ENCODE measurements at places on chromosomes 4 and X.

DNA sequence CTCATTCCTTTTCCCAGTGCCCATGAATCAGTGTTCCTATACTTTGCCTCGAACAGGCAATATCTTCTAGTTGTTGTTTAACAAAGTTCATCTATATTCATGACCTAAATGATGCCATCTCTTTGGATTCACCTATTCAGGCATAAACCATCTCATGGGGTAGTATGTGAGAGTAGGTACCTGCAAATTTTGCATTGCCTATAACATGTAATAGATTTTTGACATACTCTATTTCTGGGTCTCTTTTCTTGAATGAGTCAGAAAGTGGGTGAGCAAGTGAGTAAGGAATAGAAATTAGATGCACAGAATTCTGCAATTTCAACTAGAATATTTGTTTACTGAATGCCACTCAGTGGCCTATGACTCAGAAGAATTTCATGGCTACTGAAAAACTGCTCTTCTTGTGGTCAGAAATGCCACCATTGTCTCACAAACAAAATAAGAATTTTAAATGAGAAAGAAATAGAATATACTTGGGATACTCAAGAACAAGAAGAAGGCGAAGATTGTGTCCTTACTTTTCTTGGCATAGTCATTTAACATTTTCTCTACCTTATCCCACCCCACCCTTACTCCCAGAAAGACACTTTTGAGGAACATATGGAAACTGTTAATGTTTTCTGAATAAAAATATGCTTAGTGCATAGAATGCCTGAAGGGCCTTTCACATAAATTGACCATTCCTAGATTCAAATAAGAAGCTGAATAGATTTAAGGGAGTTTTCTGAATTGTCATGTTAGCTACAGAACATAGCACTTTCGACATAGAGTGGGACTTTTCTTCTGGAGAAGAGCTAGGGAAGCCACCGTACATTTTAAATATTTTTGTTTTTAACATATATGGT lies 86.8 kb downstream of the HHIP start:
- H3K4me3 ChIP-seq = no peak overlapping the region
- H3K27ac ChIP-seq = no peak overlapping the region
- no peaks in the 10 kb centered on the region for H3K27me3 ChIP-seq
- peak; percentile 44 for DNase-seq

- peak; percentile 65 for DNase-seq
- no peak overlapping the region for H3K27ac ChIP-seq
- no peaks in the 10 kb centered on the region for H3K36me3 ChIP-seq
- H3K4me1 ChIP-seq = no peaks in the 10 kb centered on the region
- H3K4me3 ChIP-seq = no peak overlapping the region
These were observed 109.6 kb downstream of the SHROOM4 start for GRCh38 chrX:50704360-50704759.

- no peak overlapping the region for H3K4me3 ChIP-seq
- no peaks in the 10 kb centered on the region for H3K27me3 ChIP-seq
These were observed 60.9 kb downstream of the SH2D1A start for GRCh38 chrX:124407226-124407625.

DNA sequence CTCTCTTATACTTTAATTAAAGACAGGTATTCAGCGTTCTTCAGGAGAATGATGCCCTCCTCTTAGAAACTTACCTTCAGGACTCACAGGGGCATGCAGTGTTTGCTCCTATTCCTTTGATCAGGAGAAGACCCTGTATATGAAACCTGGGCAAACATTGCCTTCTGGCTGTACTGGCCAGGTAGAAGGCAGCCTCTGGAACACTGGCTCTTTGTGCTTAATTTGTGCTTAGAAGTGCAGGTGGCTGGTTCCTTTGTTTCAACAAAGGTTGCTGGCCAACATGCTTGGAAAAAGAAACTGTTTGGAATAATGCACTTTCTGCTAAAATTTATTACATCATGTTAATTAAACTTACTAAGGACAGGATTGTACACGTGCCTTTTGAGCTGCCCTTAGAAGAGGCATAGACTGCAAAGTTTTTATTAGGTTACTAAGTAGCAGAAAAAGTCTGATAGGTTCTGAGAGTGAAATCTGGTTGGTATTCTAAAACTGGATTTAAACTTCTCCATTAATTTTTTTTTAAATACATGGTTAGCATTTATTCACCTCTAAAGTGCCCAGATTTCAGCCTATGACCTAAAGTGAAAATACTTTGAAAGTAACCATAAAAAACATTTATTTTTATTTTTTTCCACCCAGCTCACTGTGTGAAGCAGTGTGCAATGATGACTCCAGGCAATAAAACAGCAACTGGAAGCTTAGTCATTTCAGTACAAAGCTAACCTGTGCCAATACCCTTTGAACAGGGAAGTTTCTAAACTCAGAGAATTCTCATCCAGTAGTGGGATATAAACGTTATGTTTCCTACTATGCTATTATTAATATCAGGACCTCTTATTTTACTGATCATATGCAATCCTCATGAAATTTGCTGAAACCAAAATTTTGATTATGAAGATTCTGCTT lies 11.3 kb downstream of the RASSF6 start:
- H3K4me3 ChIP-seq = no peak overlapping the region
- DNase-seq = peak; percentile 74
- H3K36me3 ChIP-seq = no peaks in the 10 kb centered on the region
- no peaks in the 10 kb centered on the region for H3K4me1 ChIP-seq
- no peaks in the 10 kb centered on the region for H3K27me3 ChIP-seq
- H3K27ac ChIP-seq = no peak overlapping the region

- H3K4me1 ChIP-seq = no peaks in the 10 kb centered on the region
- no peak overlapping the region for H3K27ac ChIP-seq
- H3K4me3 ChIP-seq = no peak overlapping the region
- H3K36me3 ChIP-seq = no peaks in the 10 kb centered on the region
- no peak for DNase-seq
These were observed 738.2 kb downstream of the ARAP2 start for GRCh38 chr4:35506161-35506560.

DNA sequence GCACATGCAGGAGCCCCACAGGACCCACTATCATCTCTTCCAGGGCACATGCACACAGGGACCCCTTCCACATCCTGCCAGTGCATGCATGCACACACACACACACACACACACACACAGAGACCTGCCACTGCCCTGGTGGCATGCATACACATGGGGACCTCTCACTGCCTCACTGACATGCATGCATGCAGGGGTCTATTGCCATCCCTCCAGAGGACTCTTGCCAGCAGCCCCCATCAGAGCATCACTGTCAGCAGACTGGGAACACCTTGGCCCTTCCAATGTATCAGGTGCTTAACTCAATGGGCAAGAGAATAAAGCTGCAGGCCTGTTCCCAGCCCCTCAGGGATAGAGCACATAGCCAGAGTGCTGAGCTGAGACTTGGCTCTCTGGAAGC lies 433.6 kb upstream of the PPP1R2C start:
- H3K27ac ChIP-seq = no peak overlapping the region
- no peak overlapping the region for H3K4me3 ChIP-seq
- H3K36me3 ChIP-seq = no peaks in the 10 kb centered on the region

DNA sequence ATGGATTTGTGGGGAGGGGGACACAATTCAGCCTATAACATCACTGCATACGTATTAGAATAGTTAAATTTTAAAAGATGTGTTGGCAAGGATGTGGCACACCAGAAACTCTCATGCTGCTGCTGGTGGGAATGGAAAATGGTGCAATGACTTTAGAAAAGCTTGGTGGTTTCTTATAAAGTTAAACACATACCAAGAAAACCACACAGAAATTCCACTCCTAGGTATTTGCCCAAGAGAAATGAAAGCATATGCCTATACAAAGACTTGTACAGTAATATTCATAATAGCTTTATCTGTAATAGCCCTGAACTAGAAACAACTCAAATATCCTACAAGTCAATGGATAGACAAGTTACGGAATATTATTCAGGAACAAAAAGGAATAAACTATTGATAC lies 71.3 kb upstream of the PDHA1 start:
- H3K4me1 ChIP-seq = no peaks in the 10 kb centered on the region
- H3K36me3 ChIP-seq = no peaks in the 10 kb centered on the region
- DNase-seq = peak; percentile 27
- no peak overlapping the region for H3K4me3 ChIP-seq
- no peaks in the 10 kb centered on the region for H3K27me3 ChIP-seq
- H3K27ac ChIP-seq = no peak overlapping the region

DNA sequence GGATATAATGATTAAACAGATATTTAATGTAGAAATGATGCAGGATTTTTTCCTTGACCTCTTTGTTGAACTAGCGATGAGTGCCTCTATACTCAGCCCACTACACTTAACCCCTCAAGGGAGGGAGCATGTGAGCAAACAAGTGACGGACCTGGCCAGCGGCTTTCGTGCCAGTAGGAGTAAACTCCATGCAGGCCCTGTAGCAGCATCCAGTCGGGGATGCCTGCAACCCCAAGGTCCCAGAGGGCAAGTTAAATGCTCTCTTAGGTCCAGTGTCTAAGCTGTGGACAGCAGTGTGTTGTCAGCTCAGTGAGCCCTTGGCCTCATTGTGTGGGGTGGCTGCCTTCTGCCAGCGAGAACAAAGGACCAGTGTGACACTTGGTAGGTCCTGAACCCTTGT lies 708.7 kb downstream of the TECRL start:
- H3K27me3 ChIP-seq = no peaks in the 10 kb centered on the region
- no peak overlapping the region for H3K4me3 ChIP-seq
- H3K36me3 ChIP-seq = no peaks in the 10 kb centered on the region
- DNase-seq = no peak
- no peaks in the 10 kb centered on the region for H3K4me1 ChIP-seq
- H3K27ac ChIP-seq = no peak overlapping the region

DNA sequence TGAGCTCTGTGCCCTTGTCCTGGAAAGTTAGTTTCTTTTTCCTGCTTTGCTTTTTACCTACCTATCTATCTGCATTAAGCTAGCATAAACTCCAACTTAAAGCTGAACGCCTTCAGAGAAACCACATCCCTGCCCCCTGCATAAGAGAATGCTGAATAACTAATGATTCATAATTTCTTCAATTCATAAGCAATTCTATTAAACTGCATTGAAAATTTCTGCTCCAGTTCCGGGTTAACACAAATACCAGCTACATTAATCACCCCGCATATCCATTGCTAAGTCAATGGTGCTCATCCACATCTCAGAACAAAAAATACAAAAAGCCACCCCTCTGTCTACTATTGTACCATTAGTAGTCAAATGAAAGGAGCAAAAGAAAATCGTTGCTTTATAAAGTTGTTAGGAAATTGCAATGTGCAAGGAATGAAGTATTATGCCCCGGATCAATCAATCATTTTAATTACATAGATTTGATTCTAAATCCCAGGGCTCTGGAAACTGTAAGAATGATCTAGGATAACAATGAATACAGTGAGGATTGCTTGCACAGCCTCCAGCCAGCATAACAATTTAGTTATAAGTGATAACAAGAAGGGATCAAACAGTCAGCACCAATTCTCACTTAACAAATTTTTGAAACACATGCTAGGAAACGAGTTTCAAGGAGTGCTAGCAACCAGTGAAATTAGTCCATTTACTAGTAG lies 106.8 kb downstream of the ELOVL6 start:
- H3K4me3 ChIP-seq = no peak overlapping the region
- DNase-seq = peak; percentile 85
- no peaks in the 10 kb centered on the region for H3K27me3 ChIP-seq
- H3K4me1 ChIP-seq = peaks cover 8% of the 10 kb centered on the region

DNA sequence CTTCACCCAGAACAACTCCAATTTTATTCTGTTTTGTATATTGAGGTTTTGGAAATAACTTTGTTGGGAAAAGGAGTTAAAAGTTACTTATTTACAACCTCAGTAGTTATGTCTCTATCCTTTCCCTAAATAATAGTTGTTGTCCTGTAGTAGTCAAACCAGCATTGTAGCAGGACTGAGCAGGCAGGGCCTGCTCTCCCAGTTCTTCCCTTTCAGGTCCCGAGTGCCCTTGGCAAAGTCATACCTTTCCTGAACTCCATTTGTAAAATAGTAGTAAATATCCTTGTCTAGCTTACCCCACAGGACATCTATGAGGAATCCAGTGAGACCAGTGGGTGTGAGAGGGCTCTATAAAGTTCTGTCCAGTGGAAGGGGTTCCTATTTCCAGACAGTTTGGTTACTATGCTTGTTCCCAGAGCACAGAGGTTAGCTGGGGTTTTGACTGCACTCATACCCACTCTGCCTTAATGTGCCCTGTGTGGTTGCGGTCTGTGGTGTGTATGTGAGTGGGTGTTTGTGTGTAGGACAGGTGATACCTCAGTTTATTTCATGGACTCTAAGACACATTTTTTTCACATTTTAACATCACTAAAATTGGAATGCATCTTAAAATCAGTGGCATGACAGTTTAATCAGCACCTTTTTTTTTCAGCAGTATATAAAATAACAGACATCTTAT lies 136.3 kb downstream of the AMMECR1 start:
- H3K27me3 ChIP-seq = no peaks in the 10 kb centered on the region
- H3K4me3 ChIP-seq = no peak overlapping the region
- H3K36me3 ChIP-seq = no peaks in the 10 kb centered on the region
- no peak overlapping the region for H3K27ac ChIP-seq

Measured in fibroblast of lung (primary cell).